HFFc6 (cell line): ENCODE measurements at places on chromosomes 7 and 10. TPM values are rescaled to one million over a fixed set of nuclear protein-coding genes. Genes with fewer than 3 reads are reported as not detected.

CCDC3 gene
- total RNA-seq: 0.05 TPM in 1 of 3 replicates, not detected in the others

POU6F2 gene
- total RNA-seq: not detected in 3 replicates

AUTS2 gene
- not detected in 3 replicates for total RNA-seq

OR2A1 gene
- total RNA-seq: not detected in 2 replicates

DNA sequence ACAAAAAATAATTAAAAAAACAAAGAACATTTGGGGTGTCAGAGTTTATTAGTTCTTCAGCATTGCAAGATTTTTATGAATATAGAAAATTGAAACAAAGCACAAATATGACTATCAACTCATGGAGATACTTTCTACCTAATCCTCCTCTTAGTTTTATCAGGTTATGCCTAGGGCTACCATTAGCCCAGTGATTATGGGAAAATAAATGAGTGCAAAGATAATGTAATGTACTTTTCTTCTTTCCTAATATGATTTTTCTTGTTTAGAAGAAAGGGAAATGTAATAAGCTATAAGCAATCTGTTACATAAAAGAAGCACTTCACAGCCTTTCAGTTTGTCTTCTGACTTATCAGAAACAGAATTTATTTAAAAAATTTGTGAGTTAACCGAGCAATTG is 676.8 kb downstream of the SORCS1 start:
- no peak for DNase-seq

DNA sequence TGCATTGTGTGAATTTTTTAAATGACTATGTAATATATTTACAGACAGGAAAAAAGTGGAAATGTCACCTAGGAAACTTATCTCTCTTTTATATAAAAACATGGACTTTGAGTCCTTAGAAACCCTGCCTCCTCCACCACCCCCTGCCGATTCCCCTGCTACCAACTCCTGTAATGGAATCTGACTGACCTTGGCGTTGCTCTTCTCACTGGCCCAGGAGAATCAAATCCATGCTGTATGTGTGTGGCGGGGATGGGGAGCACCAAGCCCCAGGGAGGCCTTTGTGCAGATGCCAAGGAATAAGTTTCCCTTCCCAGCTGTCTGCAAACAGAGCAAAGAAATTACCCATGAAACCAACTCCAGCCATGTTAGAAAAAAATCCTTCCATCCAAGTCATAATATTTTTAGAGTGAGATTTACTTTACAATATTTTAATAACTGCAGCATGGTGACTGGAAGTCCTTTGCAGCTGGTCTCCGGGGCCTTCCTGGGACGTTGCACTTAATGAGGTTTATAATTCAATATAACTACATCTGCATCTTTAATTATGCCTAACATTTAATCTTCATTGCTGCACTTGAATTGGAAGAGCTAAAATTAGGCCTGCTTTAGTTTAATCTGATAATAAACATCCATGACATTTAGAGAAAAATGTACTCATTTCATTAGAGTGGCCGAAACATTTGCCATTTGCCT is 111.4 kb upstream of the CACUL1 start:
- no peak for DNase-seq

DNA sequence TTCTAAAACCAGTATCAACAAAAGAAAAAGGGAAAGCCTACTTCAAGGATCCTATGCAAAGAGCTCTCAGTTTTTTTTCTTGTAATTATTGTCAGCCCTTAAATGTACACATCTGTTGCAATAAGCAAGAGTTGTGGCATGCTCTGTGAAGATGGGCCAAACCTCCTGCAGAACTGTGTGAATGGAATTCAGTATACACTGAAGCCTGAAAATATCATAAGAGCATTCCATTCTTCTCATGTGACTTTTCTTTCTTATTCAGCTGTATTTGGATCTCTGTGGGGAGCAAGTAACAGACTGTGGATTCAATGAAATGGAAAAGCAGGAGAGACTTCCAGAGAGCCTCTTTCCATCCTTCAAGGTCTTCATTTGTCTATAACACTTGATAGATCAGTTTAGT is 130.7 kb downstream of the SAMD9 start:
- DNase-seq: peak; percentile 50

GRCh38 chr7:48154792-48155413 is 16.4 kb upstream of the ABCA13 start:
- peak; percentile 64 for DNase-seq

- no peak for DNase-seq
These were observed 29.4 kb upstream of the JAKMIP3 start for GRCh38 chr10:132036153-132036886.

DNA sequence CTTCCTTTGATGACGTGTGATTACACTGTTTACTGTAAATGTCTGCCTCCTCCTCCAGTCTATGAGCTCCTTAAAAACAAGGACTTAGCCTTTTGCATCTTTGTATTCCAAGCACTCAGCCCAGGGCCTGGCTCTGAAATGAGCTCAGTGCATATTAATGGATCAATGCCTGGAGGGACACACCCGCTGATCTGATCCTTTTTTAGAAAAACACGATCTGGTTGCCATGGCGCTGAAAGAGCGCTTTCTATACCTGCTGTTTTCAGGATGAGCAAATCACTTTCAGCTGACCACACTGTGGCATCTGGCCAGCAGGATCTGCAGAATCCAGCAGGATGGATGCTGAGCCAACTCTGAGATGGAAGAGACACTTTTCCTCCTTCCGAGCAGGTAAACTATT is 37.8 kb upstream of the GARS1 start:
- no peak for DNase-seq

GRCh38 chr10:121655254-121656144 is 57.3 kb upstream of the FGFR2 start:
- no peak for DNase-seq

- no peak for DNase-seq
These were observed 223.7 kb upstream of the ZMIZ1 start for GRCh38 chr10:78844960-78845607.

- peak; percentile 48 for DNase-seq
These were observed 24.0 kb upstream of the ERCC6 start for GRCh38 chr10:49562893-49563292.

DNA sequence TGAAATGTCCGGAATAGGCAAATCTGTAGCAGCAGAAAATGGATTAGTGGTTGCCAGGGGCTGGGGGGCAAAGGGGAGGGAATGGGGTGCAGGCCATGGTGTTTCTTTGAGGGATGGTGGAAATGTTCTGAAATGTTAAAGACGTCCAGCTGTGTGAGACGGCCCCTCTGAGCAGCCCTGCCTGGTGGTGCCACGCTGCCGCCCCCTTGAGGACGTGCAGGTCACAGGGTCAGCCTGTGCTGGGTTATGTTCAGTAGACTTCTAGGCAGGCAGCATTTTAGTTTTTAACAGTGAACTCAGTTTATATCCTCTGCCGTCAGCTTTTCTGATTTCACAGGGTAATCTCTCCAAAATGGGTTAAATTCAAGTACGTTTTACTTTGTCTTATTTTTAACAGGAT is 9.4 kb downstream of the NUB1 start:
- DNase-seq: no peak

- DNase-seq: peak; percentile 37
These were observed 112.2 kb downstream of the LARP4B start for GRCh38 chr10:819326-819725.

- no peak for DNase-seq
These were observed 110.7 kb downstream of the LRMDA start for GRCh38 chr10:75542084-75542483.

- no peak for DNase-seq
These were observed 455.0 kb downstream of the CCSER2 start for GRCh38 chr10:84783386-84783785.
